NCI-H1417 treated with DMSO at 0.1 percent for 48 hours (cell line): ENCODE measurements at places on chromosomes 16 and 17.

DNA sequence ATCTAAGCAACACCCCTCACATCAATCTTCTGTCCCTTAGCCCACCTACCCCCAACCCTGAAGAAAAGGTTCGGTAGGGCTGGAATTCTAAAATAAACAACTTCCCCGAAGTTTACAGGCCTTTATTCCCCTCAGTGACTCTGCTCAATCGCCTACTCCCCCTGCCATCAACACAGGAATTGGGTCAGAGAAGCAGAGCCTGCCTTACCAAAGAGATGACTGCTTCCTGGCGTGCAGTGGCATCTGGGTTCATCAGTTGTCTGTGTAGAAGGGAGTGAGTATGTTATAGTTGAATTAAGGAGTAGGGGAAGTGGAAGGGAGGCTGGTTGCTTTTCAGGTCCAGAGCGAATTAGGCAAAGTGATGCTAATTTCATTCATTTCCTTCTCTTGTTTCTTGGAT, 12.7 kb downstream of the HEATR9 start:
- no peak for DNase-seq

GRCh38 chr17:1154704-1155103, 25.1 kb downstream of the ABR start:
- DNase-seq: no peak

DNA sequence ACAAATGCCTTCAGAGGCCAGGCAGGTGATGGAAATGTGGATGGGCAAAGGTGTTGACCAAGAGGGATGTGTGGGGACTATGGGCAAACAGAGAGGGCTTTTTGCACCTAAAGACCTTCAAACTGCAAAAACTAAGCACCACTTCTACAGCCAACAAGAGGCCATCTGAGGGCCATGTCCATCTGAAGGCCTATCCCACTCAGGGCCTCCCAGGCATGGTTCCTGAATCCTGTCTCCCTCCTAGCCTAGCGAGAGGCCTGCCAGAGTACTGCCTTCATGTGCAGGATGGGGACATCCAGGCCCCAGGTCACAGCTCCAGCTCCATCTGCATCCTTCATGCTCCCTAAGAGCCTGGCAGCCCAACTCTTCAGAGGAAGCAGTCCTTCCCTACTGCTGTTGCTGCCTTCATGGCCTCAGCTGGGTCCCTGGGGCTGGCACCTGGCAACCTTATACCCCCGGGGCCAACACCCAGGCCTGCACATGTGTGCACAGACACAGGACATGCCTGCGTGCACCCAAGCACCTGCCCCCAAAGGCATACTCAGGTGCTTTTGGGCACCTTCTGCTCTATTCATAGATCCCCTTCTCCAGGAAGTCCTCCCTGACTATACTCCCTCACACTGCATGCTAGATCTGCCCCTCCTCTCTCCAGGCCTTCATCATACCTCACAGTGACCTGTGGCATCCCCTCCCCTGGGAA, 95.2 kb downstream of the C16orf78 start:
- no peak for DNase-seq

DNA sequence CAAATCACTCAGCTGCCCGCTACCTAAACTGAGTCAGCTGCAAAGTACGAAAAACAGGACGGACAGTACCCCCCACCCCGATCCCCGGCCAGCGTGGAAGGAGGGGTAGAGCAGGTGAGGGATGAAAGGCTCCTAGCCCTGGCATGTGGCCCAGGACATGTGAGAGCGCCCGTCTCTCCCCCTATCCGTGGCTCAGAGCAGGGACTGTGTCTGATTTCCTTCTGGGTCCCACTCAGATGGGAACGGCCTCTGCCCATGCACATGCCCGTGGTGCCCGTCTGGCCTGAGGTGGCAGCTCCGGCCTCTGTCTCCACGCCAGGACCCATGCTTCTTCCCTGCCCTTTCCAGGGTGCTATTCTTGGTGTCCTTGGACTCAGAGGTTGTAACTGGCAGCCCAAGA, 30.2 kb upstream of the RASD1 start:
- DNase-seq: no peak

DNA sequence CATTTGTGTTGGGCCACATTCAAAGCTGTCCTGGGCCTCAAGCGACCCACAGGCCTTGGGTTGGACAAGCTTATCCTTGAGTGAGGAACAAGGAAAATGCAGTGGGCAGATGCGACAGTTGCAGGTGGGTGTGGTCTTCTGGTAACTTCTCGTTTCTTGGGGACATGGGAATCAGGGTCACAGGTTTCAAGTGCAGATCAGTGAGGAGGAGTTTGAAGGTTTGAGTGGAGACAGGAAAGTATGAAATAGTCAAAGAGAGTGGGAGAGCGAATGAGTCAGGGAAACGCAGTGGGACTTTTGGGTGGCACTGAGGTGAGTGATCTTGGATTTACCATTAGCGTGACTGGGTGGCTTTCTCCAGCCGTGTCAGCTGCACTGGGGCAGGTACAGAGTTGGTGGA, 15.4 kb upstream of the CCL22 start:
- DNase-seq: no peak
